ENCODE measurements at places on chromosomes 12 and 14.

GRCh38 chr12:113098441-113099028 is 37.0 kb downstream of the RASAL1 start:
- DNase-seq, result peak; percentile 44

GRCh38 chr14:59344016-59344415 is 121.2 kb downstream of the GPR135 start:
- no peak for DNase-seq

GRCh38 chr12:6772331-6772695 is at the start of gene LAG3:
Gene LAG3, plus strand, starts transcription at chr12:6772520. Its CDS starts 333 bp downstream, at chr12:6772853.
- peak; percentile 41 for DNase-seq

GRCh38 chr12:83538361-83538965 is 851.8 kb downstream of the TMTC2 start:
- DNase-seq, result no peak

DNA sequence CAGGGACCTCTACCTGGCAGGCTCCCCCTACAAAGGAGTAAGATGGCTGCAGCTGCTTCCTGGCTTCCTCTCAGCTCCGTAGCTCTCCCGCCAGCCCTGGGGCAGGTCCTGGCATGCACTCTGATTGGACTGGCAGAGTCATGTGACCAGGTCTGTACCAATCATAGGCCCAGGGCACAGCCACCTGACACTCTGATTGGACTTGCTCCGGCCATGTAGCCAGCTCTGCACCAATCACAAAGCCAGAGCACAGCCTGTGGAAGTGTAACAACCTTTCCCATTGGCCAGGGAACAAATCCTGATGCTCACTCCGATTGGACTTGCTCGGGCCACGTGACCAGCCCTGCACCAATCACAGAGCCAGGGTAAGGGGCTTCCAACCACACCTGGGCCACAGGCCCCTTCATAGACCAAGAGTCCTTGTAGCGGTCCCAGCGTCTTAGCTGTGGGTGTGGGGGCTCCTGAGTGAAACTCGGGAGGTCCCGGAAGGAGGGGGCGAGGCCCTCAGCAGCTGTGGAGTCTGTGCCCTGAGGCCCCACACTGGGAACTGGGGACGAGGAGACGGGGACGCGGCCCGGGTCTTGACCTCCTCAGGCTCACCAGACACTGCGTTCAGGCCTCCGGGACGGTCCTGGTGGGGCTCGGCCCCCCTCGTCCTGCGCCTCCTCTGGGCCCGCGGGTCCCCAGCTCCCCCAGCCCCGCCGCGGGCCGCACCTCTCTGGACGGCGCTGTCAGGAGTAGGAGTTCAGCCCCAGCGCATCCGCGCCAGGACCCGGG is 210.6 kb downstream of the ADGRD1 start:
- no peak for DNase-seq

GRCh38 chr14:81434230-81434629 is 34.1 kb upstream of the STON2 start:
- no peak for DNase-seq

DNA sequence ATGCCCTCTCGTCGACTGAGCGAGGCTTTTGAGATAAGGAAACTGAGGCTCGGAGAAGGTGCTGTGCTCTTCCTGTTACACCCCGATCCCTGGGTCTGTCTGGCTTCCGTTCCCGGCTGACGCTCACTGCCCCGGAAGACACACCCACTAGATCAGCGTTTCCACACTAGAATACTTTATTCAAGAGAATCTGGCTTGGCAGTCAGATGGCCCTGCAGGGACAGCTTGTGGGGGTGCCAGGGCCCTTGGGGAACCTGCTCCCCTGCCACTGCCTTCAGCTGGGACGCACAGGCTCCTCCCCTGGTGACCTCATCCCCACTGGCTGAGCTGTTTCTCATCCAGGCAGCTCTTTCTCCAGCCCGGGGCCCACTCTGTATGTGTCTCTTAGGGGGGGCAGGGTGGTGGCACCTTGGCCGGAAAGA is 13.7 kb downstream of the PGF start:
- peak; percentile 62 for DNase-seq

DNA sequence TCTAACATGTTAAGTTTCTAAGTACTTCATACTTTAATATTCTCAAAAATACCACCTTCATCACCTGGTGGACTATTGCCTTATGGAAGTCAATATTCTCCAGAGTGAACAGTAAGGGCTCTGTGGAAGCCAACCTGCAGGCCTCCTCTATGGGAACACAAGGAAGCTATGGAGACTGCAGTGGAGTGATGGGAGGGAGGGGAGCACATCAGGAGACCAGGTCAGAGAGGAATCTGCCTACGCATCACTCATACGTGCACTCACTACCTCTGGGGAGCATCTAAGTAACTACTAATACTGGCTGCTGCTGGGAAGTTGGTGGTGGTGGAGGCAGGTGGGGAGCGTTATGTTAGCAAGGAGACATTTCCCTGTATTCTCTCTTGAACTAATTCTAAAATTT is 19.9 kb downstream of the HECTD4 start:
- DNase-seq, result no peak

DNA sequence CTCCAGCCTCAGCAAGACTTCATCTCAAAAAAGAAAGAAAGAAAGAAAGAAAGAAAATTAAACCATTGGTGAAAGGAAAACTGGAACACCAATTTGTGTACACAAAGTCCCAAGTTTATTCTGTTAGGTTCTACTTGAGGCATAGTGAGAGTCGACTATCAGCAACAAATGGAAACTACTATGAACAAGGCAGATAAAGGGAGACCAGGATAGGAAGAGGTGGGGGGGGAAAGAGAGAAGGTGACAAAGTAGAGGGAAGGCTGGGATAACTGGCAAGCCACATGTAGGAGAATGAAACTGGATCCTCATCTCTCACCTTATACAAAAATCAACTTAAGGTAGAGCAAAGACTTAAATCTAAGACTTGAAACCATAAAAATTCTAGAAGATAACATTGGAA is 25.6 kb downstream of the TFCP2 start:
- DNase-seq, result no peak

DNA sequence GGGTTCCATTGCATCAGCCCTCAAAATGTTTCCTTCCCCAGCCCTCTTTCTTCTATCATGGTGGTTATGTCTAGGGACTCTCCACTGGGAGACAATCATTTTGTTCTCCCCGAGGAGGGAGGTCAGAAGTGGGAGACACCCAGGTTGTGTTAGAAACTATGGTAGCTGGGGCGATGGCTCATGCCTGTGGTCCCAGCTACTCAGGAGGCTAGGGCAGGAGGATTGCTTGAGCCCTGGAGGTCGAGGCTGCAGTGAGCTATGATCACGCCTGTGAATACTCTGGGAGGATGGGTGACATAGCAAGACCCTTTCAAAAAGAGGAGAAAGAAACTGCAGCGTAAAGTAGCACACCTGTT is 13.0 kb upstream of the LRRC23 start:
- DNase-seq, result no peak

- no peak for DNase-seq
Observed at GRCh38 chr12:96258104-96258961, 64.2 kb downstream of the ELK3 start.

DNA sequence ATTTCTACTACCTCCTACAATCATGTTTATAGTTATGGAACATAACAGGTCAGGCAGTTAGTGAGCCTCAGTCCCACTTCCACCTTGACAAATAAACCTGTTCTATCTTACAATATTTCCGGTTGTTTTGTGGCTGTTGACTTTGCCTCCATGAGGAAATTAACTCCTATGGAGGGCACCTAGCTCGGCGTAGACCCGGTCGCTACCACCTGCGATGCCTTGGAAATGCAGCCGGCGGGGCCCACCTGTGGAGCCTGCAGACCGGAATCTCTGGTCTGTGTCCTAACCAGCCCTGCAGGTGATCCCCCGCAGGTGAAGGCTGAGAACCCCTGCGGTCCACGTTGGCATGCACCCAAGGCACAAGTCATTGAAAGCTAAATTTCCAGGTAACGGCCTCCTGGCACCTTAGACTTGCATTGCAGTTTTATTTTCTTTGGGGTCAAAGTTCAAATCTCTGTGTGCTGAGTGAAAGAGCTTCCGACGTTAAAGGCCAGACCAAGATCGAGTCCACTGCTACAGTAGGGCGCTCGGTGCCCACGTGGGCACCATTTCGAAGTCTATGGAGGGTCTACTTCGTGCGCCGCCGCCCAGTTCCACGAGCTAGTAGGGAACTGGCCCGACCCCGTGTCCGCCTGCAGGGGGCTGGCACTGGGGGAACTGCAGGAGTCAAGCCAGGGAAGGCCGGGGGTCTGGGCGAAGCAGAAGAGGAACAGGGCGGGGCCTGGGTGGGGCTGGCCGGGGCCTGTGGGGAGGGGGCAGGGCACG is 782 bp upstream of the PIWIL1 start:
- no peak for DNase-seq

DNA sequence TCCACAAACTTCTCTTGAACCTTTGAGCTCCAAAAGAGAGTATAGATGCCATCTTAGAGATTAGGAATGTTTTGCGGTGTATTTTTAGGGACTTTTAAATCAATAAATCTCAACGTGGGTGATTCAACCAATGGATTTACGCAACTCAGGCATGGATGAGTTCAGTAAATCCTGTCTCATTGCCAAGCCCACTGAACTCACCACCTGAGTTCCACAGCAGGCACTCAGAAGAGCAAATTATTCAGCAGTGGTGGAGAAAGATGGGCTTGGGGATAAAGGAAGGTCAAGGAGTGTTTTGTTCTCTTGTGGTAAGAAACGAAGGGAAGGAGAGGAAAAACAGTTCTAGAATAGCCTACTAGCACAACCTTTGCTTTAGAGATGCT is 68.7 kb upstream of the HMGA2 start:
- no peak for DNase-seq

GRCh38 chr12:76199808-76200207 is 115.3 kb upstream of the NAP1L1 start:
- no peak for DNase-seq

DNA sequence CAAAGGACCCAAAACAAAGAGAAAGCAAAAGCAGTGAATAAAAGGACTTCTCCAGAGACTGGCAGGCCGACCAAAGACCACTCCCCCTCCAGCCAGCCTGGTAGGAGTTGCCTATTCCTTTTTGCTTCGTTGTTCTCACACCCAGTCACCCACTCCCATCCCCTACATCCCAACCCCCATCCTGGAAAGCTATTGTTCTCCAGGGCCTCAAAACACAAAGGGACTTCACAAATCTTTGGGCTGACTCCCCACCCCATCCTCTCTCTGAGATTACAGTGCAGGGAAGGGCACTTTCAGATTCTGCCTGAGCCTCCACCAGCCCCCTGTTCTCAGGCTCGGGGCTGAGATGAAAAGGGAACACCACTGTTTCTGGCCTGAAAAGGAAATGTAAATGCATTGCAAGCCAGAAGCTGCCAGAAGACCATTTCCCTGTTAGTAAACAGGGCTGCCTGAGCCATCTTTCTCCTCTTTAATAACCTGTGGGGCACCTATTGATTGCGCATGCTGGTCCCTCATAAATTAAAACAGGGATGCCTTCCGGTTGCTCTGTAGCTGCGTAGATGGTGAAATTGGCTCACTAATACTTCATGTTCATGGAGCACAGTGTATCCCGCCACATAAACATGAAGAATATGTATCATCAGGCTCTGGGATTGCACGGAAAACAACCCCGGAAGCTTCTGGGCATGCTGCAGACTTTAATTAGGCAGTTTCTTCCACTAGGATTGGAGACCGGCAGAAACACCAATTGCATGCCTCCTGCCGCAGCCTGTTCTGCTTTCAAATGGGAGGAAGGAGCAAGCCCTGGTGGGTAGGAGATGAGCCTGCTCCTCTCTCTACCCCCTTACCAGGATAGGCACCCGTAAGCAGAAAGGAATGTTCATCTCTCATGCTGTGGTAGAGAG is 130.3 kb upstream of the FUT8 start:
- peak; percentile 54 for DNase-seq

DNA sequence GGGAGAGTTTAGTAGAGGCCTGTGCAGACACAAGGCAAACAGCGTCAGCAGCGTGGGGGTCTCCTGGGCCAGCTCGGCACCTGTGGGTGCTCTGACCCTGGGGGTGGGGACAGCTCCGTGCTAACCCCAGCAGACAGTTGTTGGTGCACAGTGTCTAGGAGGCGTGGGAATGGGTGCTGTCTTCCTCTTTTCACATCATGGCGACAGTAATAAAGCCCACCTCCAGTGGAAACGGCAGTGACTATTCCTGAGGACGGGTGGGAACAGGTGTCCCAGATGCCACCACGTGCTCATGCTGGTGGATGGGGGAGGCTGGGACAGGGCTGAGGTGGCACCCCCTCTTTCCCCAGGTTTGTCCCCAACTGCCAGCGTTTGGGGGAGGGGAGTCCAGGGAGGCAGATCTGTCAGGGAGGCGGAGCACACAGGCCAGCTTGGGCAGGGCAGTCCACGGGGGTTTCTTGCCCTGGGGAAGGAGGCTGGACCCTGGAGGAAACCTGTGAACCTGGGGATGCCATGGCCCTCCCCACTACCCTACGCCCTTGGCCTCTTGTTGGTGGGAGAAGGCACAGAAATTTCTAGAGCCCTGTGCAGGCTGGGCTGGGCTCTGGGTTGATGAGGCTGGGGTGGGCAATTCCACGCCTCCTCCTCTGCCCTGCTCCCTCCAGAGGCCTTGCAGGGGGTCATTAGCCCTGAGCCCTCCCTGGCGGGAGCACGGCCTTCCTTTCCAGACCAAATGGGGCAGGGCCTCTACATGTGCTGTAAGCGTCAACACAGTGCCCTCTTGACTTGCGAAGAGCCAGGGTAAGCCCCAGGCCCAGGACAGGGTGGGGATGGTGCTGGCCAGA is 3.8 kb downstream of the ZBTB42 start:
- DNase-seq, result no peak

GRCh38 chr12:19707948-19708409 is 268.7 kb downstream of the AEBP2 start:
- DNase-seq, result no peak

DNA sequence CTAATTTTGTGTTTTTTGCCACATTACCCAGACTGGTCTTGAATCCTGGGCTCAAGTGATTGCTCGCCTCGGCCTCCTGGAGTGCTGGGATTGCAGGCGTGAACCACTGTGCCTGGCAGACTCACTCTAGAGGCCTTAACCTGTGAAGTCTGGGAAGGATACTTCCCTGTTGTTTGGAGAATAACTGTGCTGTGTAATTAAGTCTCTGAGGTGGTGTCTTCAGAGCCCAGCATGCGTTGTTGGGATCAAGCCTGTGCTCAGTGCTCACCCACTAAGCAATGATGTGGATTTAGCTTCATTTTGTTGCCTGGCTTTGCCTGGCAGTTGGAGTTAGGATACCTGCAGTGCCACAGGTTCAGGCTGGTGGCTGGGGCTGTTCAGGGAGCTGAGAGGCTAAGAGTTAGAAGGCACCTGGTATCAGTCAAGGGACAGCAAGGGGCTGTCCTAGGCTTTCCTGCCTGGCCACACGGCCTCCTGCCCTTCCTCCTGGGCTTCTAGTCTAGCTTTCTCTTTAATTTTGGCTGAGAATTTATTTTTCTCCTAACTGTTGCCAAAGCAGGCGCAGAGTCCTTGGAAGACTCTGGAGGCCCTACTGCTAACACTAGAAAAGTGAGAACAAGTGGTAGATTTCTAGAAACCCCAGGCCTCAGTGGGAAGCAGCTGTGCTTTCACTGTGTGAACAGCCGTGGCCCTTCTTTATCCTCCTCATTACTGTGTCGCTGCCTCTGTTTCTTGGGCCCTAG is 38.5 kb downstream of the EP400 start:
- DNase-seq, result no peak

GRCh38 chr12:116318576-116319232 is 41.2 kb upstream of the MED13L start:
- DNase-seq, result no peak

GRCh38 chr12:79140711-79141110 is 276.1 kb downstream of the SYT1 start:
- no peak for DNase-seq

Data from hematopoietic multipotent progenitor cell (in vitro differentiated cells).